T-helper 2 cell (primary cell): ENCODE measurements at places on chromosomes 5 and 9.

DNA sequence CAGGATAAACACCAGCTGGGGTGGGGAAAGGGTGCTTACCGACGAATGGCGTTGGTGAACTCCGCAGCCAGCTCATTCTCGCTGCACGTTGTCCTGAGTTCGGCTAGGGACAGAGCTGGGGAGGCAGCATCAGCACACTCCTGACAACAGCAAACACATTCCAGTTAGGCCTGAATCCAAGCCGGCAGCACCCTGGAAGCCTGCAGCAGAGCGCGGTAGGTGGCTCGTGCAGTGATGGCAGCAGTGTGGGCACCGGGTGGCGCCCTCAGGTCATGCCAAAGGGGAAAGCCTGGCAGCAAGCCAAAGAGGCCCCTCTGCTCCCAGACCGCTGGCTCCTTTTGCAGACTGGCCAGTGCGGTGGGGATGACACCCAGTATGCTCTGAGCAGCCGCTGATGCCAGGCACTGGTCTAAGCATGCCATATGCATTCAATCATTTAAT, 66.9 kb downstream of the DCP2 start:
- no peak for DNase-seq

GRCh38 chr9:23539311-23539710, 286.7 kb downstream of the ELAVL2 start:
- no peak for DNase-seq

DNA sequence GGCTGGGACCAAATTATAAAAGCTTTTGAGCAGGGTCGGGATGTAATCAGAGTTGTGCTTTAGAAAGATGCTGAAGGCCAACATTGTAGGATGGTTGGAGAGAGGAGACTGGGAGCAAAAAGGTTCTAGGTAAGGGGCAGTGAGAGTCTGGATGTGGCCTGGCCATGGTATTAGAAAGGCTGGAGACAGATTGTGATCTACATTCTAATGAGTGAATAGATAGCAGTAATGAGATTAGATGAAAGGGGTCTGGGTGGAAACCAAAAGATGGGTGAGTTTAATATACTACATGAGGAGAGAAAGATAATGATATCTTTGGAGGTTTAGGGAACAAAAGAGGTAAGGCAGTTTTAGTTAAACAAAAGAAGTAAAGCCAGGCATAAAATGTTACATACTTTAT, 88.8 kb upstream of the SH3GL2 start:
- DNase-seq = no peak

GRCh38 chr5:12625667-12626263, 721.5 kb upstream of the CTNND2 start:
- DNase-seq = no peak

GRCh38 chr5:42887575-42887974, 75.9 kb upstream of the SELENOP start:
- DNase-seq = no peak

GRCh38 chr9:3857673-3858072, 331.9 kb upstream of the RFX3 start:
- no peak for DNase-seq
